Stimulated activated CD8-positive, alpha-beta memory T cell treated with anti-CD3 and anti-CD28 coated beads, Interleukin-7, amount 100 ng/mL, for 1 hour (primary cell): ENCODE measurements at places on chromosomes 6 and 20.

DNA sequence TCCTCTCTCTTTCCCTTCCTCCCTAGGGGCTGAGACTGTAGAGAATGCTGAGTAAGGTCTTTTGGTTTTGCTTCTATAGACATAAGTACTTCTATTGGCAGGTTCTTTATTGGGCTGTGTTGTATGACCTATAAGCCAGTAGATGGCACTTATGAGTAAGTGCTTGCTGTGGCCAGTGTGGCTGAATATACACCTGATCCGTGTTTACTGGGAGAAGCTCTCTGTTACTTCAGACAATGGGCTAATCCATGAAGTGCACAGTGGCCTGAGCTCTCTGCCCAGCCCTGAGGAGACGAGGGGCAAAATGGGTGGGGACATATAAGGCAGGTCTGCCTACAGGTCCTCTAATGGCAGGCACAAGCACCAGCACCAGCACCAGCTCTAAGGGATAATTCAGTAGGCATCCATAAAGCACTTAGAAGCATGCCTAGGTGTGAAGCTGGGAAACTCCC lies 610.3 kb downstream of the RNF144B start:
- no peak for DNase-seq

- no peak for DNase-seq
Measured at GRCh38 chr6:48213076-48213788, 102.2 kb upstream of the PTCHD4 start.

GRCh38 chr20:36908603-36909002 lies 32.7 kb downstream of the TLDC2 start:
- DNase-seq: no peak

DNA sequence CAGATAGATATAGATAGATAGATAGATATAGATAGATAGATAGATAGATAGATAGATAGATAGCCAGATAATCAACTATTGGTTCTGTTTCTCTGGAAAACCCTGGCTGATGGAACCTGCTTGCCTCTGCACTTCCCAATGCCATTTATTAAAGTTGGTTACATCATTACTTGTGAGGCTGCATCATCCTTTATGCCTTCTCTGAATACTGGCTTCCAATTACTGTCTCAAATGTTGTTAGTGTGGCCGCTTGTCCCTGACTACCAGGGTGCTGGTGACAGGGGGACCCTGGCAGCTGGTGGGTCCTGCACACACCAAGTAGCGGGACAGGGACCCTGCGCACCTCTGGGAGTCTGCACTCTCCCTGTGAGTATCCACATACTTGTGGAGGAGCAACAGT lies 3.9 kb upstream of the SLPI start:
- DNase-seq: no peak

- peak; percentile 80 for DNase-seq
Measured at GRCh38 chr6:44247338-44248302, 719 bp downstream of the HSP90AB1 start.

GRCh38 chr6:16092990-16093389 lies 35.9 kb upstream of the MYLIP start:
- DNase-seq: no peak

GRCh38 chr20:36055145-36055544 lies 86.8 kb downstream of the CNBD2 start:
- no peak for DNase-seq

GRCh38 chr6:13575377-13575775 lies 975 bp downstream of the SIRT5 start:
- DNase-seq: no peak

DNA sequence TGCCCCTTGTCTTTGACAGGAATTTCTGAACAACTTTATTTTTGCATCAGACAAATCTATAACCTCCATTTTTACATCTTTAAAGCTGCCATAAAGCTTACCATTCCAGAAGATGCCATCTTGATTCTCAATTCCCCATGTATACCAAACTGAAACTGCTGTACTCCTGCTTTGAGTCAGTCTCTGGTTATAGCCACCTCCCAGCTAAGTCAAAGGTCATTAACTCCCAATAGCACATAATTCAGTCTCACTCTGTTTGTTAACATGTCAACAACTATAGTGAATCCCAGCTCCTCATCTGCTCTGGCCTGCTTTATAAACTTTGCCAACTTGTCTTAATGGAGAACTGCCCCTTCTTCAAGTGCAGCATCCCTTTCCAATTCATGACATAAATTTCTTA lies 343.6 kb downstream of the FRK start:
- DNase-seq: no peak

DNA sequence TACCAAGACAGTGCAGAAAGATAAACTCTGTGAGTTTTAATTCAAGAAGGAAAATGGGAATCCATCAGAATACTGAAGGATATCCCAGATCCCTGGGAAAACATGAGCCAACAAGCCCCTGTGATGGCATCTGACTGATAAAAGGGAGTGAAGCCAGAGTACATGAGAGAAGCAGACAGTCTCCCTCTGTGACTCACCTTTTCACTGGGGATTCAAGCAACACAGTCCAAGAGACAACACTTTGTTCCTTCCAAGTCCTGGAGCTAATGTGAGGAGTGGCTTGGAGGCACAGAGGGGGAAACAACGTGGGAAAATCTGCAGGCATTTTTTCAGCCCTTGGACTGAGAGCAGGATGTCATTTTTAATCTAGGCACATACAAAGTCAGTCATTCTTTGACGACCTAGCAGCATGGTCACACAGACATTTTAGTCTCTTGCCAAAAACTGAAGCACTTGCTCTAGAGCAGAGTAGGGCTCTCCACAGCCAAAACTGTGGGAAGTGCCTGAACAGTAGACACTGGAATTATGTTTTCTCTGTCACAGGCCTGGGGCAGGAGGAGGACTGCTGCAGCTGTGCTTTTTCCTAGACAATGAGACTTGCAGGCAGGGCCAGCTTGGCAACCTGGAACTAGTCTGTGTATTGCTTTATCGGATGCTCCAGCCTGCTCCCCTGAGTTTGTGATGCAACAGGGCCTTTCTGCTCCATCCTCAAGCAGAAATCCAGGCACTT lies 465.0 kb upstream of the GJE1 start:
- no peak for DNase-seq

DNA sequence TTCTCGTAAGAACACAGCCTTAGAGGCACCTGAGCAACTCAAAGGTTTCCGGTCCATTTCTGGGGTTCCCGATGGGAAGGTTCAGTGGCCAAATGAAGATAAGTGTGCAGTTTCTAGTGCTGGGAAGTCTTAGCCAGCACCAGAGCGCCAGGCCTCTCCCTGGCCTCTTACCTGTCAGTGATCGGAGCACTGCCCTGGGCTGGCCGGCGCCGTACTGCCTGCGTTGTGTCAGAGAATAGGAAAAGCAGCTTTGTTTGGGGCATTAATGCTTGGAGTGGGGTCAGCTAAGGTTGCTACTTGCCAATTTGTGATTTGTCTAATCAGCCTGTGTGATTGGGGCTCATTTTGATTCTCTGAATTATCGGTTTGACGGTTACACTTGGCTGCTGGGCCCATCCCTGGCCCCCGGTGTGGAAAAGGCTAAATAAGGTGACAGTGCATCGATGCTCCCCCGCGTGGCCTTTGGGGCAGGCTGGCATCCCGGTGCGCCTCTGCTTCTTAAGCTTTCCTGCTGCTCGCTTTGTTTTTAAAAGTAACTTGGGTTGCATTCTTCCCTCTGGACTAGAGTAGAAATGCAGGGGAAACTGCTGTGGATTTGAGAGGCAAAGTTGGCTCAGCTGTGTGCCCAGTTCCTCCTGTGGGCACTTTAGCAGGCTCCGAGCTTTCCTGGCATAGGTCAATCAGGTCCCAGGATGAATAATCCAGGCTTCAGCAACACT lies 51.8 kb downstream of the TCP11 start:
- no peak for DNase-seq

GRCh38 chr6:117515326-117515725 lies 32.9 kb downstream of the DCBLD1 start:
- DNase-seq: no peak

GRCh38 chr20:17570347-17571152 lies 675 bp downstream of the DSTN start:
- DNase-seq: no peak

GRCh38 chr6:8764733-8765132 lies 329.4 kb upstream of the SLC35B3 start:
- DNase-seq: no peak

DNA sequence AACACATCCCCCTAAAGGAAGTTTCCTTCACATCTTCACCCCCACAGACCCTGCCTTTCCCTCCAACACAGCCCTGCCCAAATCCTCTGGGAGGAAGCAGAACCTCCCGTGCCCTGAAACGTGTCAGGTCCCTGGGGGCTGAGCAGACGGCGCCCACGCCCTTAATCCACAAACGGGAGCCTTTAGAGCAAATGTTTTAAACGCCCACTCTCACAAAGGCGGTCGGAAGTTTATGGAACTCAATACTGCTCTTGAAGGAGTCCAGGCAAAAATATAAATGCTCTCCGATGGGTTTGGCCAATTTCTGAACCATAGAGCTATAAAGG lies 237.1 kb upstream of the AFDN start:
- no peak for DNase-seq

DNA sequence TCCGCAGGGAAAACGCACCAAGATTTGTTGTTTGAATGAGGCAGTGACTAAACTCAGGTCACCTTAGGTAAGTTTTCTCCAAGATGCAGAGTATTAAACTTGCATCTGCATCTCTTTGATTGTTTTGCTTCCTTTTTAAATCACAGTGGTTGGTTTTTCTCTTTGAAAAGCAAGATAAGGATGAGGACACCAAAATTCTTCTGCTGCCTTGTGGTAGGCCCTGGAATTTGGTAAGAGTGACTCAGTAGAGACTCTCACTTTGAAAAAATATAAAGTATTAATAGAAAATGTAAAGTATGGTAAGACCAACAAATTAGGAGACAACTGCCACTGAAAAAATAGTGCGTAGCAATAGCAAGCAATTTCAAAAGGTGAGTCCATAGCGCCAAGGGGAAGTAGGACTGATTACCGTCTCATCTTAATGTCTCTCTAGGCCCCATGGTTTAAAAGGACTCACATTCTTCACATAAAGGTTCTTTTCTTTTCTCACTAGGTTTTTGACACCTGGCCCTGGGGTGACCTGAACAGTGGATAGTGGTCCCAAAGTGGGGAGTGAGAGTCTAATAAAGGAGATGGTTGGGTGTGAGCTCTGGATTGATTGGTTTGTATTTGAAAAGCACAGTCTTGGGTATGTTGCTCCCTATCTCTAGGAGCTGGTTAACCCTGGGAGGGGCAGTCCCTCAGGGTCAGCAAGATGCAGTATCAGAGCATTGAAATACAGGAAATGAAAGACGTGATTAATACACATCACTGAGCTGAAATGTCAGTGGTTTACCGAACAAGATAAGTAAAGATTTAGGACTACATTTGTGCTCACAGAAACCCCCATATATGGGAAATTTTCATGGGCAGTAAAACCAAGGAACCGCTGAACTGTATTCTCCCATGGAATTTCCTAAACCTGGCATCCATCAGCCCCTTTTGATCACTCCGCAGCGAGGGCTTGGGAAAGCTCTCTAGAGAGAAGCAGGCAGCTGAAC lies 221.2 kb downstream of the SLC24A3 start:
- DNase-seq: no peak

GRCh38 chr6:22053391-22053997 lies 243.3 kb downstream of the PRL start:
- no peak for DNase-seq

- DNase-seq: no peak
Measured at GRCh38 chr20:13101276-13101675, 92.5 kb downstream of the SPTLC3 start.

DNA sequence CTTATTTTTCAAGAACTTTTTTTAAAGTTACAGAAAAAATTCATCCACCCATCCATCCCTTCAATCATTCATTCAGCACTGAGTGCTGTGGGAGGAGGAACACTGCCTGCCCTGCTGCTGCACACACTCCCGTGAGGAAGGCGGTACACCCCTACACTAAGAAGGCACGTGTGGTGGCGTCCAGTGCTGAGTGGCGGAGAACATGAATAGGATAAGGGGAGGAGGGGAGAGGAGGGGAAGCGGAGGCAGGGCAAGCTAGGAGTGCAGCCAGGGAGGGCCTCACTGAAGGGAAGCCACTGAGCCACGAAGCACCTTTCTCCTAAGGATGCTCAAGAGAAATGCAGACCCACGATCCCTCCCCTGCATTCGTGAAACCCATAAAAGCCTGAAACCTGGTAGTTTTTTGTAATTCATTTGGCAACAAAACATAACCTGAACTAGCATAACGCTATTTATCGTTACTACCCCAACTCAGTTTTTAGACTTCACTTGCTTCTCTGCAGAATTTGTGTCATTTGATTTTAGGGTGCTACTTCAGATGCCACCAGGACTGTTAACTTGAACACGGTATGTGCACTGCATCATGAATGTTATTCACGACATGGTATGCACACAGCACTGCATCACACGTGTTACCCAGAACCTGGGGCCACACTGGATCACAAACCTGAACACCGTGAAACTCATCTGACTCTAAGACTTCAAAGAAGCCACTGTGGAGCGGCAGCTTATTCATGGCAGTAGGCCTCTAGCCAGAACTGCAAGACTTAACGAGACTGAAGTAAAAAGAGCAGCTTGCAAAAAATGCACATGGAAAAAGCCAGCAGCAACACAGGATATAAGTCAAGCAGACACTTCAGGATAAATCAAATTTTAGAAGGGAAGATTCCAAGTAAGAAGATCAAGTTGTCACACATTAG lies 3.5 kb downstream of the RNASET2 start:
- no peak for DNase-seq
